ENCODE measurements at places on chromosomes 3 and 15. TPM values are rescaled to one million over a fixed set of nuclear protein-coding genes. Genes with fewer than 3 reads are reported as not detected.
A peak's percentile ranks its signal among the peaks of the same experiment; 100 is the strongest.

GRCh38 chr3:177418787-177419186, 221.5 kb upstream of the TBL1XR1 start:
- DNase-seq: no peak

GRCh38 chr3:191440532-191440931, 20.4 kb upstream of the PYDC2 start:
- DNase-seq: no peak

CLDN1 gene
- polyA plus RNA-seq: 2.0 TPM

DNA sequence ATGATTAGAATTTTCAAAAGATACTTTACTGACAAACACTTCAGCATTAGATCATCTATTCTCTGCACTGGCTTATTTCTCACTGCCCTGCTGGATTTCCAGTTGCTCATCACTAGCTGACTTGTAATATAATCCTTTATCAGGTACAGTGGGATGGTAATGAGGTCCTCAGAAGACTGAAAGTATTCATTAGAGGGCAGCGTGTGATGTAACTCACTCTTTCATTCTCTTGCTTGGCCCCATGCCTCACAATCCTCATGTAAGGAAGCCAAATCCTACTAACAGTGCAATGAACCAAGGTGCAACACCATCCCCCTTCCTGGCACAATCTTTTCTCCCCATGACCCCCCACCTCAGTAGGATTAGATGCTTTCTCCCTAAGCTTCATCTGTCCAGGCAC, 289.9 kb downstream of the CTNNB1 start:
- no peak for DNase-seq

GOLGA8J gene
- polyA plus RNA-seq: 1.4 TPM

DNA sequence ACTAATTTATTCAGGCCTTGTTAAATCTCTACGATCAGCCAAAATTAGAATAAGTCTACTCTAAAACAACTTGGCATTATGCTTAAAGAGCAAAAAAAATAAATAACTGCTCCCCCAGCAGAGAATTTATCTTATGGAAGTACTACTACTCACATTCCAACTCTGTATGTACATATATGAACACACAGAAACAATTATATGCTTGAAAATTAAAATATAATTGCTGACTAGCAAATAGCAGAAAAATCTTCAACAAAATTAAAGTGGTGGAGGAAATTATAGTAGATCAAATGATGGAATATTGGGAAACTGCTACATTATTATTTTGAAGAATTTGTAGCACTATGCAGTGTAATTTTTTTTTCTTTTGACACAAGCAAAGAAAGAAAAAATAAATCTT, 580.9 kb downstream of the MECOM start:
- no peak for DNase-seq

DNA sequence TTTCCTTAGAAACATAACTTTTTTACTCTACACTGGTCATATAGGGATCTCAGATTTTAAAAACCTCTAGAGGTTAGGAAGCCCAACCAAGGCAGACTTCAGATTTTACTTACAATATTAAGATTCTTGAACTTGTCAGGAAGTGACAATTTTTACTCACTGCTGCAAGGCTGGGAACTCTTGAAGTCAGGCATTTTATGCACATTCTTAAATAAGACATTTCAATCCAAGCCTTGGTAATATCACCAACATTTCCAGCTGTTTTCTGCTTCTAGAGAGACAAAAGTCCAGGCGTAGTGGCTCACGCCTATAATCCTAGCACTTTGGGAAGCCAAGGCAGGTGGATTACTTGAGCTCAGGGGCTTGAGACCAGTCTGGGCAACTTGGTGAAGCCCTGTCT, 33.6 kb upstream of the UBP1 start:
- DNase-seq: no peak

- no peak for DNase-seq
These were observed 311.5 kb downstream of the CACNA2D3 start for GRCh38 chr3:54433846-54434245.

DNA sequence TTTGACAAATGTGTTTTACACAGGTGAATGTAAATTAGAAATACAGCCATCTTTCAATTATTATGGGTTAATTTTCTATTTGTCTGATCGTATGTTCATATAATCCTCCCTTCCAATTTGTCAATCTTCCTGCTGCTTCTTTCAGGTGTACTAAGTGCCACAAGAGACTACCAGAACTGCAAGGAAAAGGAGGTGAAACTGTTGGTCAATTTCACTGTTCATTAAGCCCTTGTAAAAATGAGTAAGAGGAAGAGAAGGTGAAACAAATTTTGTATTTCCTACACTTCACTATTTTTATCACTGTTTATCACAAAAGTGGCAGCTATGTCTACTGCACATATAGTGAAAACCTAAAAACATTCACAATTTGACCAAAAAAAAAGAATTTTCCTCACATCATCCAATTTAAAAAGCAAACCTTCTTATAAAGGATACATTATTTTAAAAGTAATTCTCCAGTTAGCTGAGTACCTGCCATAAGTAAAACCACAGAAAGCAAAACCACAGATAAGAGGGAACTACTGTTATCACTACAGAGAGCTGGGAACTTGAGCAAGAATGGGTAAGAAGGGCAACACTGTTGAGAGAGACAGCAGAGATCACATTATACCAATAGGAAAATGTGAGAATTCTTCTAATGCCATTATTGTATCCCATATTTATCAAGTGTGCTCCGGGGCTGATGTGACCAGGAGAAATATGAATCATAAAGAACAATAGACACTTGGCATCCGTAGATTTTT, 163.0 kb downstream of the TBC1D5 start:
- DNase-seq: no peak

DNA sequence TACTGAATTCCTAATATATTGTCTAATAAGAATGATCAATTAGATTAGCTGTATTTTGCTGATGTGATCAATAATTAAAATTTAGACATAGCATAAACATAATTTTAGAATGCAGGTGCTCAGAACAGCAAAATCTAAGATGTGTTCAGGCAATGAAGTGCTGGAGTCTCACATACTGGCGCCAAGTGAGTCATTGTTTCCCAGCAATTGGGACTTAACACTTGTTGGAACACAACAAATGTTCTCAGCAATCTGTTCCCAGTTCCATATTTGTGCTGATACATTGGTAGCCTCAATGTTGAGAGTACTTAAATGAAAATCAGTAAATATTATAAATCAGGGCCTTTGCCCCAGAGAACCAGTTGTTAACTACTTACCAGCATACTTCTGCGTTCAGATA, 619.0 kb downstream of the ROBO1 start:
- DNase-seq: no peak

DNA sequence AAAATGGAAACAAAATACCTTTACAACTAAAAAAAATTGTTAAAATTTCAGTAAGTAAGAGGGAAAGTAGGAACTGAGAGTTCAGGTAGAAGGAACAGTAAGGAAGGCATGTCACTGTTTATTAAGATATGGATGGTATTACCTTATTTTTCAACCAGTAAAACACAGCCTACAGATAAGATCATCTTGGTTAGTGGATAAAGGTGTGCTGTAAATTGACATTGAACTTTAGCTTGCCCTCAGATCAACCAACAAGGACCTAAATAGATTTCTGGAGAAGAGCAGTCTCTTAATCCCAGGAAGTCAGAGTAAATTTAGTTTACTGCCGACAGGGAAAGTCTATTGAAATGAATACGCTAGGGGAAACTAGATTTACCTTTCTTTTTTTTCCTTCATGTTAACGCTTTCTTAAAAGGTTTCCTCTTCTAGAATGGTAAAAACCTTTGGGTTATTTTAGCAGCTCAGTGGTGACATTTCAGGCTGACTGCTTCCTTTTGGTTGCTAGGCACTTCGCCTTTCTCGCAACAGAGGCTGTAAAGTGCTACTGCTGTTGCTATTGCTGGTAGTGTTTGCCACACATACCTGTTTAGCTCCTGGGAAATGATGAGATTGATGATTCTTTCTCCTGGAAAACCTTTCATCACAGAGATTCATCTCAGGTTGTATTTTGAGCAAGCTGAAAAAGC, 12.9 kb downstream of the DZIP3 start:
- no peak for DNase-seq

GRCh38 chr3:185797993-185798830, 26.6 kb downstream of the IGF2BP2 start:
- DNase-seq: no peak

- no peak for DNase-seq
These were observed 53.0 kb upstream of the CA12 start for GRCh38 chr15:63434576-63435186.

LMAN1L gene
- polyA plus RNA-seq: not detected

- DNase-seq: no peak
These were observed 14.0 kb upstream of the ZCWPW2 start for GRCh38 chr3:28334552-28334951.

DNA sequence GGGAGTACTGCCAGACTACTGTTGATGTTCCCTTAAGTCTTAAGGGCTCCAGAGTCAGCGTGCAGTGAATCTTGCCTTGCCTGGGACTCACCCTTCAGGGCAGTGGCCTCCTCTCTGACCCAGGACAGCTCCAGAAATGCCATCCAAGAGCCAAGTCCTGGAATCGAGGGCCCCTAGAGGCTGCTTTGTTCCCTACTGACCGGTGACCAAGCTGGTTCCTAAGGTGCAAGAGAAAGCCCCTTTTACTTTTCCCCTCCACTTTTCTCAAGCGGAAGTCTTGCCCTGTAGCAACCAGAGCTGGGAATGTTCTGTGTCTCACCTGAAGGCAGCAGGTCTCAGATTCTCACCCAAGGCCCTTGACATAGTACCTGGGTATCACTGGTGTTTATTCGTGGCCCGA, 238.0 kb downstream of the DOCK3 start:
- DNase-seq: no peak

DNA sequence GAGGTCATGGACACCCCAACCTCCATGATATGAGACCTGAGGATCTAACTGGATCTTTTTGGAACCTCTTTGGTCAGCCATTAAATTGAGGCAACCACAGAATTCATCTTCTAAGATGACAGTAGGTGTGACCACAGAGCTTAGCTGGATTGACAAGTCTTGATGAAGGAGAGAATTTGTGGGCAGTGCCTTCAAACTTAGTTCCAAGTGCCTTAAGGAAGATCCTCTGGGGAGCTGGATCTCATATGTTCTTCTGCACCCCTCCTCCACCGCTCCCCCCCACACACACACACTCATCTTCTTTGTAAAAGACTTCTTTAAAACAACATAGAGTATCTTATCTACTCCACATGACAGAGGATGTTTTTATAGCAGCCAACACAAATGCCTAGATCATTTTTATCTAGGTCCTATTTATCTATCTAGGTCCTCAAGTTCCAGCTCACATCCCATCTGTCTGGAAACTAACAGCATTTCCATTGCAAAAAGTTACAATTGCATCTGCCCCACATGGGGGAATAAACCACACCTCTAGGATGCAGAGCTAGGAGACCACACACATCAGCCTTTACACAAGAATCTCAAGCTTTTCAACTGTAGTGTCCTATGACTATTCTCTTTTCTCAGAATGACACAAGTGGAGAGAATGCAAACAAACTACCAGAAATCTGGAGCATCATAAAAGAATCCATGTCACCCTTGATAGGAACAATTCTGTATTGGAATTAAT, 37.4 kb downstream of the WWTR1 start:
- no peak for DNase-seq

- no peak for DNase-seq
These were observed 62.2 kb downstream of the ABTB1 start for GRCh38 chr3:127734754-127735473.

CTXN2 gene
- polyA plus RNA-seq: not detected

GRCh38 chr3:185823078-185824044, 1.5 kb downstream of the IGF2BP2 start:
- DNase-seq: peak; percentile 71

PDZRN3 gene
- 54.6 TPM for polyA plus RNA-seq

DNA sequence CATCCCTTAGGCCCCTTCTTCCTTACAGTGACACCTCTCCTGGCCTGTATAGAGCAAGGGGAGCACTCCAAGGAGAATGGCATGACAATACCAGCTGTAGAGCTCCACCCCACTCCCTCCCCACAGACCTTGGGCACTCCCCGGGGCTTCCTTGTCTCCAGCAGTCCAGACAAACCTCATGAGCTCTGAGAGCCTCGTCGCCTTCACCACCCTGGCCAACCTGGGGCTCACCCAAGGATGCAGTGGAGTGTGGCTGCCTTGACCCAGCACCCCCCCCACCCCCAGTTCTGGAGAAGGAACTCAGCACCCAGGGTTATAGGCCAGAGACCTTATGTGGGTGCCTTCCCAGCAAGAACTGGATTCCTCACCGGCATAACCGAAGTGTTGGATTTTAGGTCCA, 7.4 kb upstream of the SLCO2A1 start:
- no peak for DNase-seq
